ENCODE measurements at places on chromosomes 4 and X.

DNA sequence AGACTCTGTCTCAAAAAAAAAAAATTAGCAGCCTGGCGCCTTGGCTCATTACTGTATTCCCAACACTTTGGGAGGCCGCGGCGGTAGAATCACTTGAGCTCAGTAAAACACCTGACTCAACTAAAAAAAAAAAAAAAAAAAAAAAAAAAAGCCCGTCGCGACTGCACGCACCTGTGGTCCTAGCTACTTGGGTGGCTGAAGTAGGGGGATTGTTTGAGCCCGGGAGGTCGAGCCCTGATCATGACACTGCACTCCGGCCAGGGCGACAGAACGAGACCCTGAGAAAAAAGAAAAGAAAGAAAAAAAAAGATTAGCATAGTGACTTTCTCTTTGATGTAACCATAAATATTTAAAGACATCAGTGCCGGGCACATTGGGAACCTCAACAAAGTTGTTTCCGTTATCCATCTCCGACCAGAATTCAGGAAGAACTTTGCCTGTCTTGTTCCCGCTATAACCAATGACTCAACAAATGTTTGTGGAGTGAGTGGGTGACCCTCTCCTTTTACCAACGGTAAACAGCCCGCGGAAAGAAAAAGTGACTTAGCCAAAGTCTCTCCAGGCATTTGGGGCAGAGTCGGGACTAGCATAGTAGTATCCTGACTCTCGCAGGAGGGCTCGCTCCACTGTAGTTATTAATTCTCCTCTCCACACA is 553 bp upstream of the MED28 start:
- DNase-seq, result peak; percentile 32

DNA sequence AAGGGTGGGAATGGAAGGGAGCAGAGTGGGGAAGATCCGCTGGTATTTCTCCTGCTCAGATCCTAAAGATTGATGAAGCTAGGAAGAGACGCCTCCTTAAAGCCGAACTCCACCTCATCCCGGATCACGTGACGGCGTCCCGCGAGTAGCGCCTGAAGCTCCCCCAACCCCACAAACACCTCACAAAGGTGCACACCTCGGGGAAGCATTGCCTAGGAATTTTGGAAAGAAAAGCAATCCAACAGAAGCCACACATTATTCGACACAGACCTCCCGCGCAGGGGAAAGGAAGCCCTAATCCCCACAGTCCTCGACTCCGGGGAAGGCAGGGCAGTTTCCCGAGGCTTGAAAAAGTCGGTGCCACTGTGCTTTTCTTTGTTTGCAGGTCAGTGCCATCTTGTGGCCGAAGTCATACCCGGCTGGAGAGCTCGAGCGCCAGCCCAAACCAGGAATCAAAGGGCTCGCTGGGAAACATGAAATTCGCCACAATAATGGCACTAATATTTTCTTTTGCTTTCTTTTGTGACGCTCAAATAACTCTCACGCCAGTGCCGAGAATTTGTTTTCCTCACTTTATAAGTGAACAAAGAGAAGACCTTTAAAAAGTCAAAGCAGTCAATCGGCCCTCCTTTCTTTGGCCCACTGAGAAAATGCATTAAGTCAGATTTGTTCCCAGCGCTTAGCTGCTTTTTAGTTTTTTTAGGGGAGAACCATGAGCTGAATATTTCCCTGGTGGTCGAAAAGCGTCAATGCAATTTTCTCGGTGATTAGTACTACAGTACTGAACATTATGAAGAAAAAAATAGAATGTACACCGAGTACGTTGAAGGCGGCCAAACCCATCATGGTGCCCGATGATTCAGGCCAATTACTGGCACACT is at the start of gene NPY1R:
Gene NPY1R, minus strand, starts transcription at position 71 of the 881 bp plus-strand sequence. CDS start 6,042 bp downstream, outside the sequence.
- DNase-seq, result no peak

GRCh38 chrX:129233786-129234185 is 289.5 kb downstream of the SMARCA1 start:
- no peak for DNase-seq

DNA sequence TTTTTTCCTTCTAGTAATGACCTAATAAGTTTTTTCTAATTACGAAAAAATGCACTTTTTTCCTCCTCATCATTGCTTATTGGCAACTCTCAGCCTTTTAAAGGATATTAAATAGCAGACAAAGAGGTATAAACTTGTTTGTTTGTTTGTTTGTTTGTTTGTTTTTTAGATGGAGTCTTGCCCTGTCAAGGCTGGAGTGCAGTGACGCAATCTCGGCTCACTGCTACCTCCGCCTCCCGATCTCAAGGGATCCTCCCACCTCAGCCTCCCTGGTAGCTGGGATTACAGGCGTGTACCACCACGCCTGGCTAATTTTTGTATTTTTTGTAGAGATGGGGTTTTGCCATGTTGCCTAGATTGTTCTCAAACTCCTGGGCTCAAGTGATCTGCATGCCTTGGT is 6.0 kb downstream of the RBM47 start:
- no peak for DNase-seq

- no peak for DNase-seq
Observed at GRCh38 chr4:61245069-61245714, 45.1 kb downstream of the ADGRL3 start.

GRCh38 chr4:162323919-162324318 is 160.1 kb upstream of the FSTL5 start:
- no peak for DNase-seq

GRCh38 chrX:24482823-24483415 is 17.8 kb downstream of the PDK3 start:
- no peak for DNase-seq

- DNase-seq, result no peak
Observed at GRCh38 chrX:100830547-100830946, 10.4 kb downstream of the CSTF2 start.

- DNase-seq, result no peak
Observed at GRCh38 chr4:184994010-184994622, 24.2 kb upstream of the HELT start.

DNA sequence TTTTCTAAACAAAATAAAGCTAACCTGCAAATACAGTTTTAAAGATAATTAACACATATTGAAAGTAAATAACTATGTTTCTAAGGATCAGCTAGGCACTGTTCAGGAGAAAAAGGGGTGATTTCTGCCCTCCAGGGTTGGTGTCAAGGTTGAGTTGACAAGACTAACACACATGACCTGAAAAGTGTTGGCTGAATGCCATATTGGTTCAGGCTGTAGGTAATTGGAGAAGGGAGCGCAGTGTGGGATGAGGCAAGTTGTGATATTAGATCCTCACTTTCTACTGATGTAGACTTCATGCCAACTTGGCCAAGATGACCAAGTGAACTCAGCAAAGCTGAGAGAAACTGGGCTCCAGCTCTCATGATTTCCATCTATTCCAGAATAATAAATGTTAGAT is 42.2 kb downstream of the PPM1K start:
- no peak for DNase-seq

DNA sequence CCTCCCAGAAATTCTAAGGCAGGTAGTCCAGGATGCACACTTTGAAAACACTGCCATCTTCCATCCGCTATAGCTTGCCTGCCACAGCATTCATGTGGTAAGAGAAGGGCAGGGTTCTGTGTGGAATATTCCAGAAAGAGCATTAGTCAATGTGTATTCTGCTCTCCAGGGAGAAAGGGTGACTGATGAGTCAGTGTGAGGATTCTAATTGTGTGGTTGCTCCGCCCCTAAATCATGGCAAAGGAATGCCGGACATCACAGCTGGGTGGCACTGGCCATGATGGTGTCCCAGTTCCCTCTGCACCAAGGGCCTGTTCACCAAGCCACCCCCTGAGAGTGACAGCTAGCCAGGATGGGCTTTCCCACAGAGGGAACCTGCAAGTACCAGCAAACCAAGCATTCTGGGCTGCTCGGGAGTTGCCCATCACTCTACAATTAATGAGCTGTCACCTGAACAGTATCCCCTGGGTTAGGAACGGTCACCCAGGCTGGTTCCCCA is 9.5 kb downstream of the IDS start:
- no peak for DNase-seq

DNA sequence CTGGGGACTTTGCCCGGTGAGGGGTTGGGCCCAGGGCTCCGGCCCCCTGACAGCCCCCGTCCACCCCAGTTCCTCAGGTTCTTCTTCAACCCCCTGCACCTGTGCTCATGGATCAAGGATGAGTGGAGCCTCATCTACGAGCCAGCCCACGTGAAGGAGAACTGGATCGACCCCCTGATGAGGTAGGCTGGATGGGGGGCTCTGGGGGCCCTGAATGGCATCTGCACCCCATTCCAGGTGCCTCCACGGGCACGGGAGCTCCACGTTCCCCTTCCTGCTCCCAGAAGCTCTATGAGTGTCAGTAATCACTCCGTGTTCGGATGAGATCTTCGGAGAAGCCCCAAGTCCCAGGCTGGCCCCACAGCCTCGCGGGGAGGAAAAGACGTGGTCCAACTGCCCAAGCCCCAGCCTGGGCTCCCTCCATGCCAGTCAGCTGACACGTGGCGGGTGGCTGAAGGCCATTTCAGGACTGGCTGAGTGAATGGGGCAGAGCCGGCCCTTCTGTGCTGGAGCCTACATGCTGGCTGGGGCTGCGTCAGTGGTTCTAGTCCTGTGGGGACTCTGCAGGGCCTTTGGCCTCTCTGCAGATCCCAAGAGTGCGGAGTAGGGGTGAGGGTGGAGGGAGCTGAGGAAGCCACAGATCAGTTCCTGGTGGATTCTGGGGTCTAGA is 24.4 kb downstream of the CFAP99 start:
- no peak for DNase-seq

GRCh38 chr4:86613734-86614133 is 19.6 kb downstream of the PTPN13 start:
- no peak for DNase-seq

GRCh38 chr4:53520116-53520515 is 71.2 kb downstream of the LNX1 start:
- DNase-seq, result no peak

DNA sequence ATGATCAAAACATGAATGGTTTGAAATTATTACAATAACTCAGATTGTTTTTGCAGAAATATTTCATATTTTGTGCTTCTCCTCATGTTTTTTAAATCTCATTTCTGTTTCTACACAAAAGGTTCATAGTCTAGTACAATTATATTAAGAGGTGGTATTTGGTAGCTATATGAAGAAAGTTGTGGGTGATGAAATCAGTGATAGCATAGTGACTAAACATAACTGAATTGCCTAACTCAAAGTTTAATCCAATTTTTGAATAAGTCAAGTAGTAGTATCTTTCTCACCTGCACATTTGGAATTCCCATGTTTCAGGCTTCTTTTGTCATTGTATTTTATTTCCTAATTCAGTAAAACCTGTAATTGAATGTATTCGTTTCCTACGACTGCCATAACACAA is 648.7 kb downstream of the GRID2 start:
- no peak for DNase-seq

DNA sequence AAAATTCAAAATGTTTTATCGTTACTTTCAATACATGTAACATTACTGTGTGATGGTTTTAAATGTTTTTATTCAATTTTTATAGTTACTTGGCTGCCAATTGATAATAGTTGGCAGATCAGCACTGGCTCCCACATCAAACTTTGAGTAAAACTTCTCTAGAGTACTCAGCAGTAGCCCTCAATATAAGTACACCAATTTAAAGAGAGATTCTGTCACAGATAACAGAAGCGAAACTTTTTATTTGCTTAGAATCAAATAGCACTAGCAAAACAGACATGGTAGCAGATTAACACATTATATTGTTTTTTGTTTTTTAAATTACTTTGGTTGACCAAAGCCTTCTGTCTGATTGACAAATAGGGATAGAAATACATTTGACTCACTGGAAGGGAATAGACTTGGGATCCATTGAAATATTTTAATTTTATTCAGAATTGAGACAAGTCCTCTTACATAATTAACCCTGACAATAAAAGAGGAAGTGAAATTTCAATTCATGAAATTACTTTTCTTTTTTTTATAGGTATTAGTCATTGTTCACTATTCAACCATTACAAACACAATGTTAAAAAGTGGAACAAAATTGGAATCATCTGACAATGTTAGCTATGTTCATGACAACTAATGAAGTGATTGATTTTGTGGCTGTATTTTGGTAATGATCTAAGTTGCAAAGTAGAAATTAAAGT is 554.9 kb downstream of the KLHL4 start:
- DNase-seq, result no peak

DNA sequence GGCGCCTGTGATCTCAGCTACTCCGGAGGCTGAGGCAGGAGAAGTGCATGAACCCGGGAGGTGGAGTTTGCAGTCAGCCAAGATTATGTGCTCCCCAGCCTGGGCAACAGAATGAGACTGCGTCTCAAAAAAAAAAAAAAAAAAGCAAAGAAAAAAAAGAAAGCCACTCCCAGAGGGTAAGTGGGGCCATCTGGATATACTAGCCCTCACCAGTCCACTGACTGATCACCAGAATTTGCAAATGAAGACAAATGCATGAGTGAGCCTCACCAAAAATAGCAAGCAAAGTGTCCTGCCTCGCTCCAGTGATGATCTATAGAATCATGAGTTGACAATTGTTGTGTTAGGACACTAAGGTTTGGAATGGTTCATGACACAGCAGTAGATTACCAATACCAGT is 47.6 kb downstream of the ZFP42 start:
- no peak for DNase-seq

GRCh38 chr4:65358914-65359313 is 311.4 kb downstream of the EPHA5 start:
- no peak for DNase-seq

DNA sequence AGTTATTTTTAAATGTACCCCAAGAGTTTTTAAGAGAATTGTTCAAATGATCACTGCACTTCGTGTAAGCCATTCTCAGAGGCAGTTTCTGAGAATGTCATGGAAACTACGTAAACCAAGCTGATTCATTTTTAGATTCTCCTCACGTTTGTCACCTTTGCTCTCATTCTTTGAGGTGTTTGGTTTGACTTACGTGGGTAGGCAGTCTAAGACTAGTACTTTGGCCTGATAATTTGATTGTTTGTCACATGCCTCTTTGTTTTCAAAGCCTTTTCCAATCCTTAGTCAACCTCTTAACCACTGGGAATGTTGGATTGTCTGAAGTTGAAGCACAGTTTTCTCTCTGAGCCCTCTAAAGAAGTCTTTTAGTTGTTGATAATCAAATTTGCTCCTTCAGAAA is 10.5 kb downstream of the SEPTIN11 start:
- DNase-seq, result no peak

DNA sequence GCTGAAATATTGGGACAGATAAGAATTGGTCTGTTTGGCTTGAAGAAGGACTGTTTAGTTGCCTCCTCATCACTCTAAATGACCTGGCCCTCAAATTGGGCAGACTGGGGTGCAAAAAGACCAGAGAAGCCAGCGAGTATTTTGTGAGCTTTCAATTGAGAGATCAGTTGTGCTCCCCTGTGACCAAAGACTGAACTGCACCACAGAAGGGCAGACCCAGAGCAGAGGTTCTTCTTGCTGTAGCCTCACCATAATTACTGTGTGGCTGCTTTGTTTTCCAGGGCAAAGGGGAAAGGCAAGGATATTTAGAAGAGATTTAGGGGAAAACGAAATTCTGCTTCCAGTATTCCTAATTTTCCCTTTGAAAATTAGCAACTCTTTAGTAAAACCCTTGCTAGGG is 104.0 kb upstream of the MBNL3 start:
- DNase-seq, result no peak

GRCh38 chrX:78283511-78283910 is 43.9 kb downstream of the CYSLTR1 start:
- no peak for DNase-seq

GRCh38 chrX:140431521-140431920 is 73.3 kb downstream of the SOX3 start:
- no peak for DNase-seq

All from activated CD4-positive, CD25-positive, alpha-beta regulatory T cell treated with anti-CD3 and anti-CD28 coated beads, Interleukin-2, amount 50 U/mL, for 72 hours (primary cell).